NCI-H510A treated with DMSO at 0.1 percent for 48 hours (cell line): ENCODE measurements at places on chromosomes 16 and 17.

DNA sequence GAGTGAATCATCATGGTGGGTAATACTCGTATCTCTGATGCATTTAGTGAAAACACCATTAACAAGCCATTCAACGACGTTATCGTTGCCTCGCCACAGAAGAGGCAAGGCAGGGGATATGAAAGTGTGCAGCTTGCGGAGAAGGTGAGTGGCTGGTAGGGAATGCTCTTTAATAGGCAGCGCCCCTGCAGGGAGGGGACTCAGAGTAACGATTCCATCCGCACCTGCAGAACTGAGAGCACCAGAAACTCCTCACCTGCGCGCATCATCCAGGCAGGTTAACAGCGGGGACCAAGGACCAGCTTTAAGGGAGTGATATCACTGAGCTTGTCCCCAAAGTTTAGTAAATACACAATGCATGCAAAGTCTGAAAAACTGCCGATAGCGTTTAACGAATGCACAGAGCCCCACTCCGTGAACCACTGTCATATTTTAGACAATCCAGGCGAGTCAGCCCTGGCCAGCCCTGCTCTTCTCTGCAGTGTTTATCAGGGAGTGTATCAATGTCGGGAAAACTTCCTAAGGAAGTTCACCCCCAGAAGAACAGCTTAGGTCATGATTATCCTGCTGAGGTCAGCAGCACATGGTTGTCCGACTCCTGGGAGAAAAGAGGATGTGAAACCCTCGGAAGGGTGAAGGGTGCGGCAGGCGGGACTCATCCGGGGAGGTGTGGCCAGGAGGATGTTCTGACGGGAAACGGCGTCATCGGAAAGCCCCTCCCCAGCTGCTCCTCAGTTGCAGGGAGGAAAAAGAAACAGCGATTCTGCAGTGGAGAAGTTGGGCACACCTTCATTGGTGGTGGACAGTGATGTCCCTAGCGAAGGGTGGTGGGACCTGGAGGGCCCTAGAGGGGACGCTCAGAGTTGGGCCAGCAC is 68.5 kb upstream of the DNAH17 start:
- peak; percentile 67 for DNase-seq

DNA sequence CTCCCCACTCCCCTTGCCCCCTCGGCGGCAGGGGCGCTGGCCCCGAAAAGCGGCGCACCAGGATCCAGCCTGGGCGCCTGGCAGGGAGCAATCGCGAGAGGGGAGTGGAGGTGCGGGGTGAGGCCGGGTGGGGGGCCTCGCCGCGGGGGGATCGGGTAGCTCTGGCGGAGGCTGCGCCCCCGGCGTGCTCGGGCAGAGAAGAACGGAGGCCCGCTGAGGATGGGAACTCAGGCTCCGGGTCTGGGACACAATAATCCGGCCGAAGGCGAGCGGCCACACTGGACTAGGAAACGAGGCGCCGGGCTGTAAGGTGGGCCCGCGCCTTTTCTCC is 721 bp upstream of the PCGF2 start:
- no peak for DNase-seq

- no peak for DNase-seq
Measured at GRCh38 chr16:64654178-64654577, 467.7 kb downstream of the CDH11 start.

GRCh38 chr17:62981933-62982332 is 15.9 kb downstream of the TANC2 start:
- DNase-seq: no peak

GRCh38 chr17:33262266-33263123 is 30.6 kb downstream of the ASIC2 start:
- DNase-seq: no peak
